ENCODE measurements at places on chromosomes 2 and 18.

DNA sequence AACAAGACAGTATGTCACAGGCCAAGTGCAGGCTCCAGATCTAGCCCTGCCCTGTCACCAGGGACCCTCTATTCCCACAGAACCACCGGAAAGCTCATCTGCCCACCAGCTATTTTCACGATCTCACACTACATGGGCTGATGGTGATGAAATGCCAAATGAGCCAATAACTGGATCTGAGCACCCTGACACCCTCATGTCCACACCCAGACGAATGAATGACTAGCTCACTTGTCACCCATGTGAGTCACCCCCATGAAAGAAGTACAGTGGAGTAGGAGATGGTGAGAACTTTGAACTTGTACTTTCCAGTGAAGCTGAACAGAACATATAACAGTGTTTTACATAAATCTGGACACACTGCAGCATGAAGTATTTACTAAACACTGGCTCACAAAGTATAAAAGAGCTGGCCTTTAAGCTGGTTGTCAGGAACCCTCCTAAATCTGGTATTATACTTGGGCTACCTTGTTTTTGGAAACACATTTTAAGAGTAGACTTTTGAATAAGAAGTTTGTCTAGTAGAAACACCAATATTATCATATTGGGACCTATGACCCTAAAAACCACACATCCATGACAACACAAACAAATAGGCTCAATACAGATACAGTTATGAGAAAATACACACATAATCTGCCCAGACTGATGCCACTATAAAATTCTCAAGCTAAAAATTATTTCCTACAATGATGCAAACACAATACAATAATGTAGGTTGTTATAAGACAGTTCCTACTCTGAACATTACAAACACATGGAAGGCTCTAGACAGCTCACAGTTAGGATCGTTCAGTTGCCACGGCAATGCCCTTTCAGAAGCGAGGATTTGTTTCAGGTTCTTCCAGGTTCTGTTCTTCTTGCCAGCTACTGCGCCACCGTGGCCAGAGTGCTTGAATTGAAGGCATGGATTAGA is 19.0 kb downstream of the INO80C start:
- DNase-seq = no peak

- DNase-seq = no peak
Measured at GRCh38 chr18:73615506-73615905, 532.1 kb downstream of the FBXO15 start.

GRCh38 chr2:56177420-56178220 is 6.2 kb upstream of the CCDC85A start:
- DNase-seq = no peak

- DNase-seq = no peak
Measured at GRCh38 chr2:119214453-119215037, 9.1 kb upstream of the STEAP3 start.

- no peak for DNase-seq
Measured at GRCh38 chr2:68436270-68436669, 30.8 kb downstream of the FBXO48 start.

DNA sequence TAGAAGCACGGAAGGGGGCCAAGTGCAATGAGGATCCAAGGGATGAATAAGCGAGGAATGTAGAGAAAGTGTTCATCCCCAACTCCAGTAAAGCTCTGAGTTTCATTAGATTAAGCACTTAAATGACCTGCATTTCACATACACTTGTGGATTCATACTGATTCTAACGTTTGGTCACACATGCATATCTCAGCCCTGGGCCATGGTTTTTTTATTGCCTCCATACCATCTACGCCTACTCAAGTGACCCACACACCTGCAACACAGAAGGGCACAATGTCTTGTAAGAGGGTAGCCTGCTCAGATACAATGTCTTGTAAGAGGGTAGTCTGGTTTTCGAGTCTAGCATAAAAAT is 566 bp upstream of the MRPS5 start:
- no peak for DNase-seq

DNA sequence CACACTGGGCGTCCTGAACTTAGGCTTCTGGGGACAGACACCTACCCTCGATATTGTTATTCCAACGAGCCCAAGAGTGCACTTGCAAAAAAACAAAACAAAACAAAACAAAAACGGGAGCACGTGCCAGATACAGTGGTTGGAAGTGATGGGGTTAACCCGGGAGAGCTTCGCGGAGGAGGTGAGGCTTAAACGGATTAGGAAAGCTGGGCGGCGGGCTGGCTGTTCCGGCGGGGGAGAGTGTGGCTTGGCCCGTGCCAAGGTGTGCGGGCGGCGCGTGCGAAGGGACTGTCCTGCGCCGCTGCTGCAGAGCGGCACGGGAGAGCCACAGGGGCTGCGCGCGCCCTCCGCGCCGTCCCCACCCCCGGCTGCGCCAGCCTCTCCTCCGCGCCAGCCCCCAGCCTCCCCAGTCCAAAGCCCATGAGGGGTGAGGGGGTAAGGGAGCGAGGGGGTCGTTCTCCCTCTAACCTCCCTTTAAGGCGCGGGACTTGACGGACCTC is 1.5 kb upstream of the SLC30A3 start:
- peak; percentile 44 for DNase-seq

GRCh38 chr2:73983322-73984202 is 1.1 kb upstream of the TET3 start:
- peak; percentile 53 for DNase-seq

DNA sequence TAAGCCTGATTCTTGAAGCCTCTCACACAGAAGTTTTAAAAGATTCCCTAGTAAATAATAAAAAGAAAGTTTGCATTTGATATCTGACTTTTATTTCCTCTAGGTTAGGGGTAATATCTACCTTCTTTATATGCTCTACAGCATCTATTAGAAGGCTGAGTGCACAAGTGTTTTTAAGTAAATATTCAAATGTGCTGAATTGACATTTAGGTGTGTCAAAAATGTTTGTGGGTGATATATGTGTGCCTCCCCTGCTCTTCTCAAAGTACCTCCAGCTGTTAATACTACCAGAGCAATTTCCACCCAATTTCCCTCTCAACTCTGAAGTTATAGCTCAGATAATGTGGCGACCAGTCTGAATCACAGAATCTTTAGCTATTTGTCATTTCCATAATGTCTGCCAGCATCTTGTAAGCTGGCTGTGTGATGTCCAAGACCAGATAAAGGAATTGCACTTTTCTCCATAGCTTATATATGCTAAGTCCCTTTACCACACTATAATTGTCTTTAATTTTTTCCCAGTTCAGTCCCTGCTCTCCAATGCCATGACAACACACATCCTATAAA is 24.4 kb upstream of the ERMN start:
- DNase-seq = no peak

DNA sequence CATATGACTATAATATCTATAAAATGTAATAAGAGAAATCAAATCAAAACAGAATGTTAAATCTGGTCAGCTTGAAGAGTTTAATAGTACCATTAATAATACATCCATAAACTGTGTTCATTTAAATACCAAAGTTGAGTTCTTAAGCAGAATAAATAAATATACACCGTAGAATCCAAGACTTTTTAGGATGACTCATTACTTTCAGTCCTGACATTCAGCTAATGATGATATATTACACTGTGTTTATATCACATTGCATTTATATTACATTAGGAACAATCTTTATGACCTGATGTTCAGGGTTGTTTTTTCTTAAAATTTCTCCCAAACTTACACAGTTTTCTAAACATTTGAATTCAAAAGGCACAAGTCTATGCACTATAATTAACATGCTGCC is 331.3 kb downstream of the SS18 start:
- no peak for DNase-seq

- DNase-seq = no peak
Measured at GRCh38 chr18:23281626-23282436, 146.5 kb downstream of the CABLES1 start.

DNA sequence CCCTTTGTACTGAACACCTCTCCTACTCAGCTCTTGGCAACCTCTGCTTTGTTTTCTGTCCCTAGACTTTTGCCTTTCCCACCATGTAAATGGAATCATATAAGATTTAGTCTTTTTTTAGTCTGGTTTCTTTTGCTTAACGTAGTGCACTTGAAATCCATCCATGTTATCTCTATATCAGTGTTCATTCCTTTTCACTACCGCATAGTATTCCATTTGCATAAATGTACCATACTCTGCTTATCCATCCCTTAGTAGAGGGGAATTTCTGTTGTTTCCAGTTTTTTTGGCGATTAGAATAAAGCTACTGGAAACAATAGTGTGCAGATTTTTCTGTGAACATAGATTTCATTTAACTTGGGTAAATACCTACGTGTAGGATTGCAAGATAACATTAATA is 46.4 kb downstream of the GAD1 start:
- no peak for DNase-seq

DNA sequence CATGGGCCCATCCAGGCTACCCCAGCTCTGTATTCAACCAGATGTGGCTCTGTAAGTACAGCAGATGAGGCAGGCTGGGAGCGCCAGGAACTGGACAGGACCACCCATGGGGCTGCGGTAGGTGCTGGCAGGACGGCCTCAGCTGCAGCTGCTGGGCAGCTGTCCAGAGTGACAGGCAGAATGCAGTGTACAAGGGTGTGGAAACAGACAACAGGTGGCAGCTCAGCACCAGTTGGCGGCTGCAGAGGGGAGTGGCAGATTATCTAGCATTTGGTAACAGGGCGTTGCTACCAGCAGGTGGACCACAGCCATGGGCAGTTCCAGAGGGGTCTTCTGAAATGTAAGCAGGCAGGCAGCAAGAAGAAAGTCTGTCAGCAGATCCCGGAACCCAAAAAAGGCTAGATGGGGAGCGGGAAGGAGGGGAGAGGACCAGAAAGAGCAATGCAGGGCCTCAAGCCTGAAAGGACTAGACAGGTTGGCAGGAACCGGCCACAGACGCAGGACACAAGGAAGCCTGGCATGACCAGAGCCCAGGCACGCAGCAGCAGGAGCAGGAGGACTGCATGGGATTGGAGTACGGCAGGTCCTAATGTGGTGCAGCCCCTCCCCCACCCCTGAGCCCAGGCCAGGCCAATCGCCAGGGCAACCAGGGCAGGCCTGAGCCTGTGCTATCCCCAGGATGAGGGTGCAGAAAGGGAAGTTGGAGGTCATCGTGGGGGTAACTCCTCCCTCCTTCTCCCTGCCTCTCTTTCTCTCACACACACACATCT is 24.7 kb downstream of the PKDCC start:
- peak; percentile 74 for DNase-seq

- DNase-seq = no peak
Measured at GRCh38 chr2:171762879-171763573, 75.8 kb downstream of the DYNC1I2 start.

DNA sequence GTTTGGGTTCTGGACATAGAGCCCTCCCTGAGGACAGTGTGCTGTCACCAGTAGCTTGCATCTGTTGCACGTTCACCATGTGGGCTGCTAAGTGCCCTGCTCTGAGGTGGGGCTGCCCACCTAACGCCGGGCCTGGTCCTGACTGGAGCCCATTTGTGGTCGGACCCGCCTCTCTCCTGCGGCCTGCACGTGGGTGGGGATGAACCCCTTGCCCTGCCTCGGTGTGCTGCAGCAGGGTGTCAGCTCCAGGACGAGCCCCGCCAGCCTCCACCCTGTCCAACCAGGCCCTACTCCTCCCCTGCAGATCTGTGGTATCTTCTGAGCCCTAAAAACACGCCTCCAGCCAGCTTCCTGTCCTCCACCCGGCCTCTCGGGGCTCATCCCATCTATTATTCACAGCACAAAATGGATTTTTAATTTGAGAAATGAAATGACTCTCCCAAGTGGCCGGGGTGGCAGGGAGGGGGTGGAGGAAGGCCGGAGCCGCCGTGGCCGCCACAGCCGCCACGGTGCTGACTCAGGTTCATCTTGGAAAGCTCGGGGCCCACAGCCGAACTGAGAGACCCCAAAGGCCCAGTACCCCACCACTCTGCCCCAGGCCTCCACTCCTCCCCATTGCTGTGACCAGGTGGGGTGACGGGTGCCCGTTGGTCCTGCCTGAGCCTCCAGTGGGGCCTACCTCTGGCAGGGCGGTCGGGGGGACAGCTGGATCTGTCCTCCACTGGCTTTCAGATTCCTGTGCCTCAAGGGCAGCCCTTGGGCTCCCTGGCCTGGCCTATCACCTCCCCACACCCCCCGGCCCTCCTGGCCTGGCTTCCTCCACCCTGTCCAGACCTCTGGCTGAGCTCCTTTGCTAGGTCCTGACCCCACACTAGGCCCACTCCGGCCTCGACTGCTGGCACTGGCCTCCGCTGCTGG is 2.8 kb upstream of the ECEL1 start:
- DNase-seq = no peak

DNA sequence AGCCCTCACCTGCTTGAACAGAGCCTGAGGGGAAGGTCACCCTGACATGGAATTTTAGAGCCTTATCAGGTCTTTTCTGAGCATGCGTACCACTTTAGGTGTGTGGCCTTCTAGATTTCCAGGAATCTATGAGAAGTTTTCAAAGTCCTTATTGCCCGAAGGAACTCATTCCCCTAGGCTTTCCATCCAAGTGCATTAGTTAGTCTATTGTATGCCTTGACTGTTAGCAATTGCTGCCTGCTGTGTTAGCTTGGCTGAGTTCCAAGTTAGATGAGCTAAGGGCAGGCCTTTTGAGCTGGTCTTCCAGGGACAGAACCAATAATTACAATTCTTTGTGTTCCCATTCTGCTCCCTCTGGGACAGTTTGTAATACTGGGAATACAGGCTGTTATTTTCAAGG is 30.8 kb upstream of the PUM2 start:
- peak; percentile 45 for DNase-seq

- DNase-seq = no peak
Measured at GRCh38 chr2:60717691-60718090, 38.4 kb upstream of the PAPOLG start.
